ENCODE measurements at places on chromosomes 3 and 15.

DNA sequence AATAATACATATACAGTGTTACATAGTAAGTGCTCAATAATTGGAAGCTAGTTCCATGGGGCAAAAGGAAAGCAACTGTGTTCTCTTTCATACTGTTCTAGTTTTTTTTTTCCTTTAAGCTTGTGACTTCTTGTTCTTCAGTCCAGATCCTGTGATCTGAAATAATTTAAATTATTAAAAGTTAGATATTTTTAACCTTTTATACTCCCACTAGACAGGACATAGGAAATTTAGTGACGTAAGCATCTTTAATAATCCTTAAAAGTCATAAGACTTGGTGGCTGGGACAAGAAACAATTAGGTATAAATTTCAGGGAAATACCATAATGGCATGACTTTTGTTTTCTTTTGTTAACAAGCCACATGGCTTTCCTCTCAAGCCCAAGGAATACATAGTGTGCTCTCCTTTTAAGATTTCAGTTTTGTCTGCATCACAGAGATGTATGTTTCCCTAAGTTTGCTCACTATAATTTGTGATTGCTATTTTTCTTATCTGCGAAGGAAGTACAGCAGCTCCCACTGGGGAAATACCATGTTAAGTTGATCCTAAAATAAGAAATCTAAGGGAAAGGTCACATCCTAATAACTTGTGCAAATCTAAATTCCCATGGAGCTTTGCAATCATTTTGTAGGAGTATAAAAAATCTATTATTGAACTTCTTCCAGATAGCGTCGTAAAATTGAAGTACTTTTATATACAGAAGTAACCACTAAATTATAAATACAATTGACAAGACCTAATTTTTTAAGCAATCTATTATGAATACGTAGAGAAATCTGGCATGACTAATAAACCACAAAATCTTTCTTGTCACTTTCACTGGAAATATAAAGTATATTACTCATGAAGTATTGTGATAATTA lies 30.1 kb downstream of the PPARG start:
- DNase-seq = no peak

- DNase-seq = no peak
Observed at GRCh38 chr3:43266451-43266850, 19.9 kb upstream of the SNRK start.

GRCh38 chr3:186965141-186965879 lies 35.0 kb downstream of the ST6GAL1 start:
- no peak for DNase-seq

DNA sequence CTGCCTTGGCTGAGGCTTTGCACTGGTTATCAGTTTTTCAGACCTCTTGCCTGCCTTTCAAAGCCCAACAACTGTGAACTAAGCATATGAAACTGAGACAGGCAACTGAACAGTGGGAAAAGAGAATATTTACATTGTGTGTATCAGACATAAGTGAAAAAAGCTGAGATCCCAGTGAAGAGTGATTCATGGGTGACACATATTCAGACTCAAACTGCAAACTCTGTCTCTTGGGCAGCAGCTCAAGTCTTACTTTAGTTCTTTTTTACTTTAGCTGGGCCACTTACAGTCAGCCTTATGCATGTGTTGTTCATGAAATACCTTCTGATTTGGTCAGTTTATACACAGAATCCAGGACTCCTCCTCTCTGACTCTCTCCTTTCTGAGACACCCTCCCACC lies 19.2 kb downstream of the SUCLG2 start:
- no peak for DNase-seq

DNA sequence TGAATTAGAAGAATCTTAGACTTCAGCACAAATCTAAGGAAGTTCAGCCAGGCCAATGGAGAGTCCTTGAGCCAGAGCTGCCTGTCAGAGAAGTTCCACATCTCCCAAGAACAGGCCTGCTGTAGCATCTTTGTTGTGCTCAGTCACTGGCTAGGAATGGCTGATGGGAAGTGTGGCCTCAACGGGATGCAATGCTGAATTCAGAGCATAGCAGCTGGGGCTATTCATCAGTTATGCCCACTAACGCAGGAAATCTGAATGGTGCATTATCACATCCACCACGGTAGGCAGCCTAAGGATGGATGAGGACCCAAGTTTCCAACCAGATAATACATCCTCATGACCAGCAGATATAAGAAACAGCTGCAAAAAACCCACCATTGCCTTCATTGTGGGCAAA lies 3.2 kb upstream of the EIF1B start:
- no peak for DNase-seq

DNA sequence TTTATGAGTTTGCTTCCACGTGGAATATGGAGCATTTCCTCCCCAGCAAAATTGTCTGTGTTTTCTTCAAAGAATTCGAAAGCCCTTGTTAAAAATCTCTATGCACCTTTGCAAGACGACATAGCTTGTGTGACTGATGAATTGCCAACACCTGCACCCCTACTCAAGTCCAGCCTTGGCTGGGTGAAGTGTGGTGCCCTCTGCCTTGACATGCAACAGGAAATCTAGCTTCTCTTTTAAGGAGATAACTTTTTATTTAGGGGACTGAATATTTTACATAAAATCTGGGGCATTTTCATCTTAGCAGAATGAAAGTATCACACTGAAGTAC lies 647 bp downstream of the HMG20A start:
- DNase-seq = no peak

GRCh38 chr3:124876401-124876878 lies 10.7 kb downstream of the ITGB5 start:
- no peak for DNase-seq

- no peak for DNase-seq
Observed at GRCh38 chr15:90316139-90316538, 35.9 kb upstream of the ZNF774 start.

DNA sequence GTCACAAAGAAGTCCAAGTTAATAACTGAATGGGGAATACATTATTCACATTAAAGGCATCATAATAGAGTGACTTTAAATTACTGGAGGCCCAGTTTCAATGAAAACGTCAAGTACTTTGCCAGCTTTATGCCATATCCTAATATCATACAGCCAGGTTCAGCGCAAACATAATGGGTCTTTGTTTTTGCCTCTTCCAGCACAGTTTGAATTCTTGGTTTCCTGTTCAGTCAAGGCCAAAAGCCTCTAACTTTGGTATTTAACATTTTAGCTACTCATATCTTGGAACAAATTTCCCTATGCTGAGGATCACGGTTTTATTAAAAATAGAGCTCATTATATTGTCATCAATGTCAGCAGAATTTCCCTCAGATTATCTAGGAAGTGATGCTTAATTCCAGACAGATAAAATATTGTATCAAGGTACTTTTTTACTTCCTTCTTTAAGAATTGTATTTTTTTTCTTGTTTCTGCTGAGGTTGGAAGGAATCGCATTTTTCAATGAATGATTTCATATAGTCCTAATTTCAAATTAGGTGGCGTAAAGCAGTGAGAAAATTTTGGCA lies 269.2 kb downstream of the THRB start:
- DNase-seq = no peak

DNA sequence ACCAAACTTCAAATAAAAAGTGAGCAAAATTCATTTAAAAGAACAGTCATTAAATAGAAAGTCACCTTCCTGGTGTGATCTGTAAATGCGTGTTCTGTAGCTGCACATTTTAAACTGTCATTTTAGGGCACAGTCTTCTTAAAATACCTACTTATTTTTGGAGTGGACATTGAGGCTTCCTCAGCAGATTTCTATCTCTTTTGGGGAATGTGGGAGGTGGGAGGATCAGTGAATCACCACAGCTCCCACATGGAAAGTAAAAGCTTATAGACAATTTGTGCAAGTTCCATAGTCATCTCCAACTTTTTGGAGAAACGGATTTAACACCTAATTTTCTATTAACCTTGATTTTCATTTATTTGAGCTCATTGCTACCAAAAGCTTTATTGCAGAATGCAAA lies 21.0 kb upstream of the MOBP start:
- no peak for DNase-seq

- no peak for DNase-seq
Observed at GRCh38 chr3:156246961-156247725, 126.8 kb downstream of the KCNAB1 start.

DNA sequence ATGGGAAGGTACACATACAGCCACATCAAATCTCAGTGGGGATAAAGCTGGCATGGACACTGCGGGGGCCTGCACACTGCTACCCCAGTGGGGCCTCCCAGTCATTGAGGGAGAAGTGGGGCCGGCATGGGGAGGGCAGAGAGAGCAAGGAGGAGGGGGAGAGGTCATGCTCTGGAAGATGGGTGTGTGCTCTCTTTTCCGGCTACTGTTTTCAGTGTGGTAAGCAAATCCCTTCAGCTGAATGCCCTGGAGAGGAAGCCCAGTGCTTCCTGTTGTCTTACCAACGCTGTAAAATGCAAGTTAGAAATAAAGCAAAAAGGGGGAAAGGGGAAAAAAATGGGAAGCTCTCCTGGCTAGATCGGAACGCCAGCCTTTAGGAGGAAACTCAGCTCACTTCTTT lies 30.8 kb downstream of the NRROS start:
- no peak for DNase-seq

DNA sequence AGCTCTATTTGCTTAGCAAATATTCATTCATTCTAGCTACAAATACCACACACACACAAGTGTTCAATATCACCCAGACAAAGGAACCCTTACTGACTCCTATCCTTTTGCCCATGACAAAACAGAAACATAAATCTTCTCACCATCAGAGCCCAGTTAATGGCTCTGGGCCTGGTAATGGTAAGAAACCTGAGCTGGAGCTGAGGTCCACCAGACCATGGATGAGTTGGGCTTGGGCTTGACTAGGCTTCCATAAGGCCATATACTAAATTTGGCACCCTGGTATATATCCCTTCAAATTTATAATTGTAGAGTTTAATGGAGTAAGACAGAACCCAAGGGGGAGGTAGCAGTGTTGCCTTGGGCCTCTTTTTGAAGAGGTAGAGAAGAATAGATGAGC lies 29.4 kb downstream of the GPR176 start:
- DNase-seq = no peak

- no peak for DNase-seq
Observed at GRCh38 chr3:126500016-126500415, 17.6 kb downstream of the UROC1 start.

- no peak for DNase-seq
Observed at GRCh38 chr3:190863119-190863465, 598 bp upstream of the GMNC start.

DNA sequence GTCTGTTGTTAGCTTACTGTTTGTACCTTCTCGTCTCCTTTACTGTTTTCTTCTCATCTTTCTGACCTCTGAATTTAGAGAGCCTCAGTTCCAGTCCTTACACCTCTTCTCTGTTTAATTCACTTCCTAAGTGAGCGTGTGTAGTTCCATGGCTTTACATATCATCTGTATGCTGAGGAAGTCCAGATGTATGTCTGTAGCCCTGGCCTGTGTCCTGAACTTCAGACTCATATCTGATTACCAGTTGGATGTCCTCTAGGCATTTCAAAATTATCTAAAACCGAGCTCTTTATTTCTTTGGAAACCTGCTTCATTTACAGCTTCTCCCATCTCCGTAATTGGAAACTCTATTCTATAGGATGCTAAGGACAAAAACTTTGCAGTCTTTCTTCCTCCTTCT lies 75.8 kb downstream of the MAP2K5 start:
- DNase-seq = no peak

DNA sequence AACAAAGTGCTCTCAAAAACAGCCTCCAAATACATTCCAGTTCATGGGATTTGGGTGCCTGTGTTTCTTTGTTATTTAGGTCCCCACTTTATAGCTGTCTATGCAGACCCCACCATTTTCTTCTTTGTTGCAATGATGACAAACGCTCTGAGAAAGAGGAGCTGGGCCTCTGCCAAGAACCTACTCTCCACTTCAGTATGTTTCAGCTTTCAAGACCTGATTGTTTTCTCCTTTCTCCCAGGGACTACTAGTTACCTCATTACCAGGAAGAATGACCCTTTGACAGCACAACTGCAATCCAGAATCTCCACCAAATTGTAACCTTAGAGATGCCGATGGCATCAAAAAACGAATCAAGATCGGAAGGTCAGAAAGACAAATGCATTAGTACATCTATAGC lies 236.8 kb downstream of the MEIS2 start:
- DNase-seq = no peak

- no peak for DNase-seq
Observed at GRCh38 chr15:101256757-101257156, 4.9 kb upstream of the CHSY1 start.

- DNase-seq = no peak
Observed at GRCh38 chr3:17032407-17033034, 147.8 kb downstream of the PLCL2 start.

GRCh38 chr3:181493423-181493822 lies 218.3 kb upstream of the SOX2 start:
- no peak for DNase-seq

DNA sequence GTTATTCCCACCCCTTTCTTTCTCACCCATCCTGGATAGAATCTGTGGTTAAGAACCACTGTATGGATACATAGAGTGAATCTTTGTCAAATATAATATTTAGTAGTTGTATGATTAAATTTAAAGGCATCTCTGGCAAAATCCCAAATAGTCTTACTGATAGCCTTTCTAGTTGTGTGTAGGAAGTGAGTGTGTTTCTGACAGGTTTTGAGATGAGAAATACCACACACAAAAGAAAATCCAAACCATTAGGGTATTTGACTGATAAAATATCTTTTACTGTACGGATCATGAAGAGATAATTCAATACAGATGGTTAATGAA lies 44.7 kb upstream of the PLCL2 start:
- no peak for DNase-seq

GRCh38 chr15:75620058-75620820 lies 5.3 kb downstream of the SNUPN start:
- no peak for DNase-seq

DNA sequence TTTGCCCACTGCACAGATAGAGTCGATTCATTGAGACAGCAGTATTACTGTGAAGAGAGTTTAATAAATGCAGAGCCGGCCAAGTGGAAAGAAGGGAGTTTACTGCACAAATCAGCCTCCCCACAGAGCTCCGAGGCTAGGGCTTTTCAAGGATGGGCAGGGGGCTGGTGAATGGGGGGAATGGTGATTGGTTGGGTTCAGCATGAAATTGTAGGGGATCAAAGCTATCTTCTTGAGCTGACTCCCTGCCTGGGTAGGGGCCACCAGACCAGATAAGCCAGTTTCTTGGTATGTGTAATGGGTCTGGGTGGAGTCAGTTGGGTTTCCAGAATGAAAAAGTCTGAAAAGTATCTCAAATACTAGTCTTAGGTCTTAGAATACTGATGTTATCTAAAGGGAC lies 66.6 kb downstream of the SYNPR start:
- no peak for DNase-seq

DNA sequence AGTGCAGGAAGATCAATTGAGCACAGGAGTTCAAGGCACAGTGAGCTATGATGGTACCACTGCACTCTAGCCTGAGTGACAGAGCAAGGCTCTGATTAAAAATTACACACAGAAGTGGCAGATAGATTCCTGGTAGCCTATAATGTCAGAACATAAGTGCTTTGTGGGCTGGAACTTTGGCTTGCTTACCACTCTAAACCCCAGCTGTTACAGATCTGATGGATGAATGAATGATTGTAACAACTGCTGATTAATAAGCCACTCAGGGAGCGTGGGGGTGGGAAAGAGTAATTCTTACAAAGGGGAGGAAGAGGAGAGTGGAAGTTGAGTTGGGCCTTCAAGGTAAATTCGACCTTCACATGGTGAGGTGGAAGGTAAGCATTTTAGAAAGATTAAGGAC lies 40.9 kb upstream of the PTPN23 start:
- DNase-seq = no peak

- no peak for DNase-seq
Observed at GRCh38 chr15:66411190-66411589, 24.5 kb downstream of the MAP2K1 start.

GRCh38 chr15:59271595-59272201 lies 65.1 kb downstream of the LDHAL6B start:
- DNase-seq = no peak

All from activated CD4-positive, CD25-positive, alpha-beta regulatory T cell (primary cell).